ENCODE measurements at places on chromosomes 12 and 14.

- no peak for DNase-seq
These were observed 1.9 kb upstream of the FOXN3 start for GRCh38 chr14:89418976-89419375.

DNA sequence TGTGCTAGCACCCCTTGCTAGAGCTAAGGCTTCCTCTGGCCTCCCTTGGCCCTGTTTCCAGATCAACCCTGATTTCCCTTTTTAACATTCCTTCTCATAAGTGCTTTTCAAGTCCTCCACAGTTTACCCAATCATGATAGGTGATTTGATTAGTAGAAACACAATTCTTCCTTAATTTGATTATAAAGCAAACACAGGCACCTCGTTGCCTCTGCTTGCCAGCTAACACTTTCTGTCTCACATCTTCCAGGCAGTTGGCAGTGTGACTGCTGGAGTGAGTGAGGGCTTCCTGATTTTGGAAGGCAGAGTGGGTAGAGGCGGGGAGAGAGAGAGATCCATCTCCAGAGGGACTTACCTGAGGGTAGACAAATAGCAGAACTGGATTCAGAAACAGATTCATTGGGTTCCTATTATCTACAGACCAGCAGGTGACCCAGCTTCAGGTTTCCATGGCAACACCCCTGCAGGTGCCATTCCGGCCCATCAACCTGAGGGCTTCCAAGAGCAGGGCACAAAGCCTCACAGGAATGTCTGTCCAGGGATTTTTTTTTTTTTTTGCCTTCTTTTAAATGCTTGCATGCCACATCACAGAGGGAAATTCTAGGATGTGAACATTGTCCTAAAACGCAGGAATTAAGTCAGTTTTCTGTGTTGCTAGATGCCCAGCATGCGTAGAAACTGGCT lies 77.7 kb downstream of the PLXNC1 start:
- no peak for DNase-seq

DNA sequence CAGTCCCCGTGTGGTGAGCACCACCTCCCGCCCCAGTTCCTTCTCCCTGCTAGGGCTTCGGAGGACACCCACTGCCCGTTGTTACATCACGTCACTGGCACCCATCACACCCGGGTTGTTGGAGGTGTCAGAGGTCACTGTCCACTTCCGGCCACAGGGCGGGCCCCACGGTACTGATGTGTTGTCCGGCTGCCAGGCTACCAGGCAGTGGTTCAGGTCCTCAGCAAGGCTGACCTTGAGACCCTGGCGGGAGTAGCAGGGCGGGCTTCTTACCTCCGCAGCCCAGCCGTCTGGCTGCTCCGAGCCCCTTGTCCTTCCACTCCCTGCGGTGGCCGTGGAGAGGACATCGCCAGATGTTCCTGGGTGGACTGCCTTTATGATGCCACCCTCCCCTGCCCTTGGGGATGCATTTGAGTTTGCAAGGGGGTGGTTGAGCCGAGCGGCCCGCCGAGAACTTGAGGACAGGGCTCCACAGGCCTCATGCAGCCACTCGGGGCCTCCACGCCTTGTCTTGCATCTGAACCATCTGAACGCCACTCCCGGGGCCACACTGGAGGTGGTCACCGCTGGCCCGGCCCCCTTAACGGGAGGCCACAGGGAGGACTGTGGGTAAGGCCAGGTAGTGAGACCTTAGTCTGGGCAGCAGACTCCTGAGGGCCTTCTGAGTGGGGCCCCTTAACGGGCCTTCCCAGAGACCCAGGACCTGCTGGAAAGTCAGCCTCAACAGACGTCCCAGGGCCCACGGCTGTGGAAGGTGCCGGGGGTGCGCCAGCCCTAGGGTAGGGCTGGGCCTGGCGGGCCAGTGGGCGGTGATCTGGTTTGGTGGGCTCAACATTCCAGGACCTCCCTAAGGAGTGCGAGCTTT lies 27.1 kb upstream of the PLD4 start:
- DNase-seq = no peak

- peak; percentile 20 for DNase-seq
These were observed 31.4 kb upstream of the SLC2A13 start for GRCh38 chr12:40137252-40137651.

DNA sequence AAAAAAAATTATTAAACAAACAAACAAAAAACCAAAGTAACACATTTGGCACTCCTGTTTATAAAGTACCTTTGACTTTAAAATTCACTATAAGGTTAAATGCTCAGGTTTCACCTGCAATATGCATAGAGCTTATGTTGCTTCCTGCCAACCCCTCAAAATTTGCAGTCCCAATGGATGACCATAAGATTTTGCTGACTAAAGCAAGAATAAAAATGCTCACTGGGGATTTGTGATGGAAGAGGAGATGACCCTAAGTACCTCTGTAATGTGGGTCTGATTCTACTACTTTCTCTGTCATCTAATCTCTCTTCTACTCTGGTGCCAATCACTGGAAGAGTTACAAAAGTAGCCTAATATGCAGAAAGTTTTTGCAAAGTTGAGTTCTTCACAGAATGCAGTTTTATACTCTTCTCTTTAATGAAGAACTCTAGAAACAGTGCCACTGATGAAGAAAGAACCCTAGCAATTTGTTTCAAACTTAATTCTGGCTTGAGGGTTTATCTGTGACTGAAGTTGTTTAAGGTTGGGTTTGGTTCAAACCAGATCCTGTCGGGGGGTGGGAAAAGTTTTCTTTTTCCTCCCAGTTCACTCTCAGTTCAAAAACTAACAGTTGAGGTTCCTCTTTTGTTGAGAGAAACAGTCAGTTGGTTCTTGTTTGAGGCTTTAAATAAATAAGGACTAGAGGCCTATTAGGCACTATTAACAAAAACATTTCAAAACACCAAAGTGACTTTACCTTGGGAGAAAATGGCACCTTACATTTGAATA lies 10.9 kb downstream of the WASHC3 start:
- no peak for DNase-seq

DNA sequence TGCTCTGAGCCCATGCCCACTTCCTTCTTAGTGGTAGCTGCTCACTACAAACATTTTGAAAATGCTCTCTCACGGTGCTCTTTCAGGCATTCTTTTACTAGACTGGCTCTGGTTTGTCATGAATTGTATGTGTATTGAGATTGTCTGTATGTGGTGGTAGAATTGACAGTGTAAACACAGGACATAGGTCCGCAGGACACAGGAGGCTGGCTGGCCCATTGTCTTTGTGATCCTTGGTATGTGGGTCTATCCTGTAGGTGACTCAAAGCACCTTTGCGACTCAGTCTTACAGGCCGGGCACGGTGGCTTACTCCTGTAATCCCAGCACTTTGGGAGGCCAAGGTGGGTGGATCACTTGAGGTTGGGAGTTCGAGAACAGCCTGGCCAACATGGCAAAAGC lies 250.9 kb downstream of the C12orf75 start:
- no peak for DNase-seq

GRCh38 chr14:89107626-89108025 lies 283.2 kb downstream of the TTC8 start:
- no peak for DNase-seq

DNA sequence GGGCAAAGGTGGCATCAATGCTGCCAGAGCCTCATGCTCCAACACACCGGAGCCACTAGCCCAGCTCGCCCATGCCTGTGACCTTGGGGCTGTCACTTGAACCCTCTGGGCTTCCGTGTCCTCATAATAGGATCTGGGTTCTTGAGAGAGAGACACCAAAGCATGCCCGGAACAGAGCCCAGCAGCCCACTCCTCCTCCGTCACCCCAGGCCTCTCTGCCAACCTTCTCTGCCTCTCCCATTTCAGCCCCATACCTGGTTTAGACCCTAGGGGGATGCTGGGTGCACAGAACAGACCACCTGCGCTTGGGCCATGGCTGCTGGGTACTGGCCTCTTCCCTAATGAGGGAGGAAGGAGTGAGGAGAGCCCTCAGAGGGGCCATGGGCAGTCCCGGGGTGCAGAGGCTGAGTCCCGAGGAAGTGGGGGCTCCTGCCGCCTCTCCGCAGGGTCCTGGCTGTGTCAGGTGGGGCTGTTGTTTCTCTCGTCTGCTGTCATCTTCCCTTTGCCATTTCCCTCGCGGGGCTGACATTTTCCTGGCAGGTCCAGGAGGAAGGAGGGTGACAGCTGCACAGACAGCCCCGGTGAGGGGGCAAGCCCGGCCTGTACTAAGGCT lies 172.4 kb upstream of the RTL1 start:
- no peak for DNase-seq

DNA sequence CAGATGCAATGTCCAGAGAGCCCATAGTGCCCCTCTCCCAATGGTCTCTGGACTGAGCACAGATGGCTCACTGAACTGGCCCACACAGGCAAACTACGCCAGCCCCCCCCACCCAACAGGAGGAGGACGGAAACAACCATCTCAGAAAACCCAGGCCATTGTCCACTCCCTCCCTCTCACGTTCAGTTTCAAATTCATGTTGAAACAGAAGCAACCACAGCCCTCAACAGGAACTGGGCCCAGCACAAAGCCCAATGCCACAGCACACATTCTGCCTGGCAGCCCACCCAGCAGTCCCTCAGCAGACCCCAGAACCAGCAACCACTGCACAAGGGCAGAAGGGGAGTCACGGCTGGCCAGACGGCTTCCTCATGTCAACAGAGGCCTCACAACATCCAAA lies 10.6 kb downstream of the CCDC88C start:
- no peak for DNase-seq

- no peak for DNase-seq
These were observed 63.1 kb downstream of the DIP2B start for GRCh38 chr12:50567926-50568325.

GRCh38 chr12:64066776-64067175 lies 155.3 kb downstream of the KICS2 start:
- no peak for DNase-seq
